Inflammatory macrophage treated with lipopolysaccharide for 4 hours (primary cell): ENCODE measurements at places on chromosomes 3 and 15.
A peak's percentile ranks its signal among the peaks of the same experiment; 100 is the strongest.

GRCh38 chr3:32493437-32494414 is 8.9 kb downstream of the CMTM6 start:
- DNase-seq, result peak; percentile 90

DNA sequence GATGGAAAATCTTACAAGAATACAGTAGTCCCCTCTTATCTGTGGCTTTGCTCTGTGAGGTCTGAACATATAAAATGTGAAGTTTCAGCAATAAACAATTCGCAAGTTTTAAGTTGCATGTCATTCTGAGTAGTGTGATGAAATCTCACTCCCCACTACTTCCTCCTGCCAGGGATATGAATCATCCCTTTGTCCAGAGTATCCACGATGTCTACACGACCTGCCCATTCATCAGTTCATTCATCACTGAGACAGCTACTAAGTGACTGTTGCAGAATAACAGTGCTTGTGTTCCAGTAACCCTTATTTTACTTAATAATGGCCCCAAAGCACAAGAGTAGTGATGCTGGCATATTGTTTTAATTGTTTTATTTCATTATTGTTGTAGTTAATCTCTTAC is 489.2 kb upstream of the UBE2E2 start:
- DNase-seq, result peak; percentile 95

DNA sequence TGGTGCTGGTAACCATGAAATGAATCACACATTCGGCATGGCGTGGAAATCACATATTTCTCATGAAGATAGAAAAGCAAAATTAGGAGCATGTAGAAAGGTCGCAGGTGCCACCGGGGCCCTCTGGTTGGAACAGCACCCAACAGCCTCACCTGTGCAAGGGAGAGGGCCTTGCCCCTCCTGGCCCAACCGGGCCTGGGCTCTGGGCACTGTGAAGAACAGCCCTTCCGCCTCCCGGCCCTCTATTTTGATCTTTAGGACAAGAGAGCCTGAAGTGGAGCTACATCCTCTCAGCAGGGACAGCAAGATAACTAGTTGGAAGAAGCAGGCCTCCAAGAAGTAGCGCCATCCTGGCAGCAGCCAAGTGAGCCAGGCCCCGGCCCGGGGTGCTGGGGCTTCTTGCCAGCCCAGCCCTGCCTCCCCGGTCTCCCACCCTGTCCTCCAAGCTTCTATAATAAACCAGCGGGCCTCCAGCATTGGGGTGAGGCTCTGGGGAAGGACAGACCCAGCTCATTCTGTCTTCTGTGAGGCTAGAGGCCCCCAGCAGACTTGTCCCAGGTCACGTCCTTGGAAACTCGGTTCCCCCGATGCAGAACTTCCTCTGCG is 46.1 kb upstream of the FGD5 start:
- DNase-seq, result no peak

DNA sequence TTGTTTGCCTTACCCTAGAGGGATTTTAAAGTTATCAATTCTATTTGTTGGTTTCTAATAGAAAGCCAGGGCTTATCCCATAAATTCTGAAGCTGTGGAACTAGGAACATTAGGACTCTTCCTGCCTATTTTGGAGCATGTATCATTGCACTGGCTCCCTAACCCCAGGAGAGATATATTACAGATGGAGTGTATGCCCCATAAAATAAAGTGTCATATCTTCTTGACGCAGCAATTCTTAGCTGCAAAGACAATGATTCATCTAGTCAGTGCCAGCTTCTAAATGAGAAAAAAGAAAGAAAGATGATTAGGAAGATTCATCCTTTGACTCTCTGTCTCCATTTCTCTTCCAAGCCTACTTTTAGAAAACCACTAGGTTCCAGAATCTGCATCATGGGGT is 74.8 kb upstream of the MAGI1 start:
- no peak for DNase-seq

DNA sequence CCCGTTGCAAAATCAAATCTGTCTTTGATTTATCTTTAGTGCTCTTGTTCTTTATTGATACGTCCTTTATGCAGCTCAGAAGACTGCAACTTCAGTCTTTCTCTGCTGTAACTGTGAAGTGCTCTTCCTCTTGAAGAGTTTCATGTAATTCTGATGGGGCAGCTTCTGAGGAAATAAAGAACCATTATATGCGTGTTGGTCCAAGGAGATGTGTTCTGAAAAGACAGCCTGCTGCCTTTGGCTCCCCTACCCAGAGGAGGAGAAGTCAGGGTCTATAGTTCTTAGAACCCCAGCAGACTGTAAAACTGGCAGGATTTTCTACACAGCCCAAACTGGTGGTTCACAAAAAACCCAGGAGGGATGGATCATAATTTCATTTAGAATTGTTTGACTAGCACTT is 22.4 kb upstream of the ABHD10 start:
- DNase-seq, result no peak

DNA sequence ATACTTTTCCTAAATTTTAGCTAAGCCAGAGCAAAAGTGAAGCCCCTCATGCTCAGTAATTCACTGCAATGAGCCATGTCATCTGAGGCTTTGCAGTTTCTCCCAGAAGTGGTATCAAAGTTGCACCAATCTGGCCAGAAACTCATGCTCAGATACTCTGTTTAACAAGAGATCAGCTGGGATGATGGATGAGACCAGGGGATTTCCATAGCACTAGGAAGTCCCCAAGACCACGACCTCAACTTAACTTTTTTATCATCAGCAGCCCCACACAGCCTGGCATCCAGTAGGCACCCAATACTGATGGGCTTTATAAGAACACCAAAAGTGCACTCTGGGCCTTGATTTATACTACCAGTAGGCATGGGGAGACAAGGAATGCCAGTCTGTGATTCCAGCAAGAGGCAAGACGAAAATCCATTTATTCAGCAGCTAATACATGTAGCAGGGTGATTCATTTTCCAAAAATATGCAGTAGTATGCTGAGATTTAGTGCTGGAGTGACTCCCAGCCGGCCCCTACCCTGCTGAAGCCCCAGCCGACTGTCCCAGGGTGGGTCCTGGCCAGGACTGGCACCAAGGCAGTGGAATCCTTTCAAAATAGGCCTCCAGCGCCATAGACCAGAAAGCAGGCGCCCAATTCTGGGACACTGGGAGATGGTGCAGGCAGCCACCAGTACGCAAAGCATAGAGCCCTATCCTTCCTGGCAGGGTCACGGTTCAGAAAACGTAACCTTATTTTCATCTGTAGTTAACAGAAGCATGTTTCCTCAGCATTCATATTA is 612 bp upstream of the LDHAL6B start:
- DNase-seq, result peak; percentile 19

GRCh38 chr3:127767126-127767525 is 55.2 kb downstream of the MGLL start:
- peak; percentile 51 for DNase-seq

DNA sequence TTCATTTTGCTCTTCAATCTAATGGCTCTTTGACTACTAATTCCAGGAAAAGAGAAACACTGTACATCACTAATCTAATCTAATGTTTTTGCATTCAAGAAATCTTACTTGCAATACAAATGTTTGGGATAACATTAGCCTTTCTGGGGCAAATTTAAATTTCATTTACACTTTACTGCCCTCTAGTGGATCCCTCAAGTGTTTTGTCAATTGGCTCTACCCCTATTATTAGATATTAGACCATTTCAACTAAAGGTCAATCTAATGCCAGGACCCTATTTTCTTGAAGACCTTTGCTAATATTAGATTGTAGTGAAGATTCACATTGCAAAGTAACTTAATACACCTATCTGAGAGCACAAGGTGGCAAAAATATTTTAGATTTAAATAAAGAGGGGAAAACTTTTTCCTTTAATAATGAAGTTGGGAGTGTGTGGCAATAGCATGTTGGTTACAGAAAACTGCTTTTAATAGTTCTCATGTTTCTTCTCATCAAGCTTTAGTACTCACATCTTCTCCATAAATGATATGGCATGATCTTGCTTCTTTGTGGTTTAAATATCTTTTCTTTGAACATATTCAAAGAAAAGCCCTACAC is 5.0 kb downstream of the C2CD4A start:
- peak; percentile 67 for DNase-seq

DNA sequence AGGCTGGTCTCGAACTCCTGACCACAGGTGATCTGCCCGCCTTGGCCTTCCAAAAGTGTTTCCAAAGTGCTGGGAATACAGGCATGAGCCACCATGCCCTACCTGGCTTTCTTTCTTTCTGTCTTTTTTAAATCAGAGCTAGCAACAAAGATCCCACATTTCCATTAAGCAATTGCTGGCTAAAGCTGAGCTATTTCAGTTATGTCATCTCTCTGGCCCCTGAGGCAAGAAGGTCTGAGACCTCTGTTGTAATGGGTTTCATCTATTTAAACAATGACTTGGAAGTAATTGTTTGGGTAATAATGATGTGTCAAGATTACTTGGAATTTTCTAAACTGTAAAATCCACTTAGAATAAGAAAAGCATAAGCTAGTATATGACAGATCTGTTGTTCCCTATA is 30.2 kb upstream of the CRBN start:
- no peak for DNase-seq

DNA sequence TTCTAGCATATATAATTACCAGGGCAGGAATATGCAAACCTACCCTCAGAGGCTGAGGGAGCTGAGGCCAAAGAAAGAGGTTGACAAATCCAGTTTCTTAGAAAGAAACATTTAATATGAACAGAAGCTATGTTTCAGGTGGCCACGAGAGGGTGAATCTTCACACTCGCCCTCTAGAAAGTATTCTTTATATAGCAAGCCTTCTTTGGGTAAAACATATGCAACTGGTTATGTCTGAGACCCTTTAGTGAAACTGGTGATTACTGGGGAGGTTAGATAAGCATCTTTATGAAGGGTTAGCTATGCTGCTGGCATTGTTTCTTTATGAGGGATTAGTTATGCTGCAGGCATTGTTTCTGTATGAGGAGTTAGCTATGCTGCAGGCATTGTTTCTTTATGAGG is 50.7 kb upstream of the GOLGA6L2 start:
- no peak for DNase-seq

DNA sequence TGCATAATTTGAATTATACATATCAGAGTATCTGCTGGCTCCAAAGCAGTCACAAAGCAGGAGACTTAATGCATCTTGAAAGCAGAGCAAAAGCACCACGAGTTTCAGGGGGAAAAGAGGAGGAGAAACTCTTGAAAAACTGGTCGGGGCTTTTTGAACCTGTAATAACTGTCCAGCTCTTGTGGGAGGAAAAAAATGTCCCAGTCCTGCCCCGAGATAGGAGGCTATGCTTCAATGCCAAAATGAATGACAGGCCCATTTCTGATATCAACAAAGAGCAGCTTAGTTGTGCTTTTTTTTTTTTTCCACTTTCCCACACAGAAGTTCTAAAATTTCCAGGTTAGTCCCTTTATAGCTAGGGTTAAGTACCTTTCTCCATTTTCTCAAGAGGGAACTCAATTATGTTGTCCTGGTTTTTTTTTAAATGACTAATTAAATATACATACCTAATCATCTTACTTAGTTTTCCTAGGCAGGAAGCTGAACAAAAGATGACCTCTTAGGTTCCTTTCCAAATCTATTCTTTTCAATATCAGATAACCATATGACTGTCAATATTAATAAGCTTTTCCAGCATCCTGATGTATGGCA is 120.2 kb downstream of the TFDP2 start:
- DNase-seq, result no peak

- DNase-seq, result no peak
Measured at GRCh38 chr3:158788446-158788845, 13.4 kb upstream of the MFSD1 start.

DNA sequence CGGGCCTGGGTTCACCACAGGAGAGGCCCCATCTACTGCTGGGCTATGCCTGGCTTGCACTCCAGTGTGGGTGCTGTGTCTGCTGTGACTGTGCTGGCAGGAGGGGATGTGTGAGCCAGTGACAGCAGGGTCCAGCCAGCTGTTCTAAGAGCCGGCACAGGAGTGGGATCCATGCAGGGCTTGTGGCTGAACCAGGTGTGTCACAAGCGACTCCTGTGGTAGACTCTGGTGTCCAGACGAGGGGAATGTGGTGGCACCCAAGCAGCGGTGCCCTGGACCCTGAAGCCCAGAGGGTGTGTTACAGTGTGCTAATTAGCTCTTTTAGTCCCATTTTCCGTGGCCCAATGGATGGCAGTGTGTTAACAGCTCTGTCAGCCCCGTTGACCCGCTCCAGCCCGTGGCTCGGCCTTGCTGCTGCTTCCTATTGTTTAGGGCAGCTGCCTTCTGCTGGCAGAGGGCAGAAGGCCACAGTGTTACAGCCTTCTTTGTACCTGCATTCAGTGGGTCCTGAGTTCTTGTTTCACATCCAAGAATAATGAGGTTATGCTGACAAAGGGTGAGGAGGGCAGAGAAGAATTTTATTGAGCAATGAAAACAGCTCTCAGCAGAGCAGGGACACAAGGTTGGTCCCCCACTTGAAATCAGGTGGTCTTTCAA is 78.5 kb upstream of the RNU6-1 start:
- no peak for DNase-seq

- DNase-seq, result no peak
Measured at GRCh38 chr3:127431066-127431465, 143.2 kb upstream of the PRR20G start.

- DNase-seq, result peak; percentile 17
Measured at GRCh38 chr3:112074616-112075497, 11.3 kb upstream of the C3orf52 start.

GRCh38 chr15:40776537-40777141 is 6.9 kb downstream of the C15orf62 start:
- peak; percentile 71 for DNase-seq

- no peak for DNase-seq
Measured at GRCh38 chr3:154168998-154169795, 48.0 kb downstream of the ARHGEF26 start.

GRCh38 chr3:144463911-144464310 is 492.3 kb downstream of the DIPK2A start:
- DNase-seq, result no peak

DNA sequence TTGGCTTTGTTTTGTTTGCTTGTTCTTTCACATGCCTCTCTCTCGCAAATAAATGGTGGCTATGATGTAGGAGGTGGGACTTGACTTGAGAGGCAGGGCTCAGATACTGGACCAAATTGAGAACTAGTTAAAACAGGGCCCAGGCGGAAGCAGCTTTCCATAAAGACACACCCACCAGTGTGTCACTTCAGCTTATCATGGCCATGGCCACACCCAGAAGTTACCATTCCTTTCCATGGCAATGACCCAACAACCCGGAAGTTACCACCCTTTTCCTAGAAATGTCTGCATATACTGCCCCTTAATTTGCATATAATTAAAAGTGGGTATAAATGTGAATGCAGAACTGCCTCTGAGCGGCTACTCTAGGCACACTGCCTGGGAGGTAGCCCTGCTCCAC is 62.6 kb upstream of the CNTN4 start:
- no peak for DNase-seq

GRCh38 chr15:58058073-58058472 is 7.4 kb downstream of the ALDH1A2 start:
- DNase-seq, result no peak
